Non-pigmented ciliary epithelial cell (primary cell): ENCODE measurements at places on chromosomes 2 and 18.

DNA sequence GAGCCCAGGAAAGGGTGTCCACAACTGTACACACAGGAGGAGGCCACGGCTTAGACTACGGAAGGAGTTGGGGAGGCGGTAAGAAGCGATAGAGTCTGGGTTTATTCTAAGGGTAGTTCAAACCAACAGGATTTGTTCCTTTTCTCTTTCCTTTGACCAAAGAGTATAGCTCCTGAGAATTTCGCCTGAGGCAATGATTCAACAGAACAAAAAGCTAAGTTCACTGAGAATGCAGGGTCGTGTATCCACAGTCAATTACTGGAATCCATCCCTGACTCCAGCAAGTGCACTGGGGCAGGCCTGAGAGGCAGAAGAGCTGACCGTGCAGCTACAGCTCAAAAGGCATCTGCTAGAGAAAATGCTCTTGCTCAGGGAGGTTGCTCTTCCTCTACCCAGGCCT lies 140.9 kb downstream of the TFCP2L1 start:
- DNase-seq: no peak

DNA sequence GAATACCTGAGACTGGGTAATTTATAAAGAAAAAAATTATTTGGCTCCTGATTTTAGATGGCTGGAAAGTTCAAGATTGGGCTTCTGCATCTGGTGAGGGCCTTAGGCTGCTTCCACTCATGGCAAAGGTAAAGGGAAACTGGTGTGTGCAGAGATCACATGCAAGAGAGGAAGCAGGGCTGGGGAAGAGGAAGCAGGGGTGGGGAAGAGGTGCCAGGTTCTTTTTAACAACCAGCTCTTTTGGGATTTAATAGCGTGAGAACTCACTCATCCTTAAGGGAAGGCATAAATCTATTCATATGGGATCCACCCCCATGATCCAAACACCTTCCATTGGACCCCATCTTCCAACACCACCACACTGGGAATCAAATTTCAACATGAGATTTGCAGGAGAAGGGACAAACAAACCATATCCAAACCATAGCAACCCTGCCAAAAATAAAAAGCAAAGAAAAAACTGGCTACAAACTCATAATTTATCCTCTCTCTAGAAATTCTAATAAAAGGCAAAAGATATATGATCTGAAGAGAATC lies 30.4 kb downstream of the PRKRA start:
- DNase-seq: no peak

GRCh38 chr2:179446476-179447141 lies 182.0 kb upstream of the SESTD1 start:
- DNase-seq: no peak

DNA sequence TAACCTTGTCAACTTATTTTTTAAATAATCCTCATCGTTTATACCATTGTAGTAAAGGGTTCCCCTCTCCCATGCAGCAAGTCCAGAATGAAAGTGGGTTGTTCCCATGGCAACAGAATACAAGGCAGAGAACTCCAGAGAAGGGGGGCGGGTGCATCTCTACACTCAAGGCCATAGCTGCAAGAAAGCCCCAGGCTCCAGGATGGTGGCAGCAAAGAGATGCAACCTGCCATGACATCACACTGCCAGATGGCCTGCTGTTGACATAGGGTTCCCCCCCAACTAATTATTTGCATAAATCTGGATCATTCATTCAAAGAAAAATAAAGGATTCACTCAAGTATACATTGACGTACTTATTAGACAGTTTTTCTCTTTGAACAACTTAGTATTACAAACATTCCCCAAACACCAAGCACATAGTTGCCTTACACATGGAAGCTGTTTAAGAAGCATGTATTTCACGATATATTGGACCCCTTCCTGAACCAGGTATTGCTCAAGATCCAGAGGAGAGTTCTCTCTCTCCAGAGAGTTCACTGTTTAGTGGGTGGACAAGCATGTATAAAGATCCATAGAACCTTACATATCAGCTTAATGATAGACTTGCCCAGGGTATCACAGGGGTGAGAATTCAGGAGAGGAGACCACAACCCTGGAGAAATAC lies 87.4 kb upstream of the KLF7 start:
- no peak for DNase-seq
